ENCODE measurements at places on chromosomes 13 and 19.

GRCh38 chr13:114032126-114032799 lies 58.4 kb upstream of the C13orf46 start:
- no peak for DNase-seq

GRCh38 chr13:60655256-60655655 lies 258.2 kb downstream of the TDRD3 start:
- DNase-seq: no peak

DNA sequence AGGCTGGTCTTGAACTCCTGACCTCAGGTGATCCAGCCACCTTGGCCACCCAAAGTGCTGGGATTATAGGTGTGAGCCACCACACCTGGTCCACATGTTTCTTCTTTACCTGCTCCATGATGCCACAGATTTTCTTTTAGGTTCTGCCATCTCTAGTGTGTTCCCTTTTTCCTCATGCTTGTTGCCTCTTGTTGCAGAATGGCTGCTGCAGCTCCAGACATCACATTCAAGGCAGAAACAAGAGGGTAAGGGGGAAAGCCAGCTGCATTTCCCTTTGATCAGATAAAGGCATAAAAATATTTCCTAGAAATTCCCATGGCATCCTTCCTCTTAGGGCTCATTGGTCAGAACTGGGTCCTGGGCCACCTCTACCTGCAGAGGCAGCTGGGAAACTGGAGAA lies 12.3 kb upstream of the CCDC124 start:
- no peak for DNase-seq

DNA sequence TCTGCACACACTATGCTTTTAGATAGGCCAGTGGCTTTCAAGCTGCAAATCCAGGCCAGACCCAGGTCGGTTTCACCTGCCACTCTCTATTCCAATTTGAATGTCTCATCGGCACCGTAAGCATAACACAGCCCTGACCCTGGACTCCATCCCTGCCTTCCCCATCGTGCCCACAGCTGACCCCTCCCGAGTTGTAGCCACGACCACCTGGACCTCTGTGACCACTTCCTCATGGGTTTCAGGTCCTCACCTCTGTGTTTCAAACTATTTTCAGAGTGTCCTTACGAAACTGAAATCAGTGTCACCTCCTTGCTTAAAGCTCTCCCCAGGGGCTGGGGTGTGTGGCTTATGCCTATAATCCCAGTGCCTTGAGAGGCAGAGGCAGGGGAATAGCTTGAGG lies 9.0 kb upstream of the HSH2D start:
- DNase-seq: no peak

GRCh38 chr19:31436121-31436776 lies 87.0 kb upstream of the TSHZ3 start:
- no peak for DNase-seq

DNA sequence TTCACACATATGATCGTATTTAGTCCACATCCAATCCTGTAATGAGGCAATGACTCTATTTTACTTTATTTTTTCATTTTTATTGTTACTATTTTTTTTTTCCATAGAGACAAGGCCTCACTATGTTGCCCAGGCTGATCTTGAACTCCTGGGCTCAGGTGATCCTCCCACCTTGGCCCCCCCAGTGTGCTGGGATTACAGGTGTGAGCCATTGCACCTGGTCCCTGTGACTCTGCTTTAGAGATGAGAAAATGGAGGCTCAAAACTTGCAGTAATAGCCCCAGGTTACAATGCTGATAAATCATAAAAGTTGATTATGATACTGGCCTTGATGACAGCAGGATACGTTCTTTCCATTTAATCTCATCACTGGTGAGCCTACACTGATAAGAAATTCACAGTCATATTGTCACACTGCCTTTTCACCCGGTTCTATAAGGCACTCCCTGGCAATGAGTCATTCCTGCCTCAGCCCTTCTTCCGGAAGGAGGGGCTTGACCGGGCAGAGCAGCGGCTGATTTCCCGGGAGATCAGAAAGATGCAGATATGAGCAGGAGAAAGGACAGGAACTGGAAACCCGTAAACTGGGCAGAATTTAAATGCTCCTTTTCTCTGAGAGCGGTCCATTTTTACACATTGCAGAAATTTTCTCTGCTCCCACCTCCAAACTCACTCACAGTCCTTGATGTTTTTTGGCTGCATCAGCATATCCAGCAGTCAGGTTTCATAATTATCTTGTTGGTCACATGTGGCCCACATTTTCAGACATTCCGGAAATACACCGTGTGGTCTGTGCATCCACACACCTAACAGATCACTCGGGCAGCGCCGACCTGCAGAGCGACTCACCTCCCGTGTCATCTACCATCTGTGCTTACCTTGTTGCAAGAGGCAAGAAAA lies 616.4 kb downstream of the EFNB2 start:
- DNase-seq: no peak

- no peak for DNase-seq
These were observed 27.9 kb upstream of the EDNRB start for GRCh38 chr13:77946522-77946921.

DNA sequence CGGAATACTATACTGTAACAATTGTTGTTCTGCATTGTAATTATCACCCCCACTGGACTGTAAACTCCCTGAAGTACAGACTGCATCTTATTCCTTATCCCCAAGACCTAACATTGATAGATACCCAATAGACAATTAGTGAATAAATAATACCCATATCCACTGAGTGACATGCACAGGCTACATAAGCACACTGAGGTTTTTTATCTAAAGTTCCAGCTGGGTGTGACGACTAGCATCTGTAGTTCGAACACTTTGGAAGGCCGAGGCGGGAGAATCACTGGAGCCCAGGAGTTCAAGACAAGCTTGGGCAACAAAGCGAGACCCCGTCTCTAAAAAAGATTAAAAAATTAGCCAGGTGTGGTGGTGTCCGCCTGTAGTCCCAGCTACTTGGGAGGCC lies 2.5 kb downstream of the KPNA3 start:
- no peak for DNase-seq

- DNase-seq: no peak
These were observed 197.1 kb downstream of the VWA8 start for GRCh38 chr13:41763782-41764181.

DNA sequence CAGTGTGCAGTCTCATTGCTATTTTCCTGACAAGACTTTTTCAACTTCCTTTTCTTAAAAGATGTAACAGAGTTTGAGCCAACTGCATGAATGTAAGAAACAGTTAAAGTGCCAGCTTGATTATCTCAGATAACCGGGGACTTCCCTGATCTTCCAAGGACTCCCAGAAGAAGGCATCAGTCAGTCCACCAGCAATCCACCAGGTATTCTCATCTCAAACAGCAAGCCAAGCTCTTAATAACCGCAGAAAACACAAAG lies 350.1 kb downstream of the LIG4 start:
- no peak for DNase-seq

DNA sequence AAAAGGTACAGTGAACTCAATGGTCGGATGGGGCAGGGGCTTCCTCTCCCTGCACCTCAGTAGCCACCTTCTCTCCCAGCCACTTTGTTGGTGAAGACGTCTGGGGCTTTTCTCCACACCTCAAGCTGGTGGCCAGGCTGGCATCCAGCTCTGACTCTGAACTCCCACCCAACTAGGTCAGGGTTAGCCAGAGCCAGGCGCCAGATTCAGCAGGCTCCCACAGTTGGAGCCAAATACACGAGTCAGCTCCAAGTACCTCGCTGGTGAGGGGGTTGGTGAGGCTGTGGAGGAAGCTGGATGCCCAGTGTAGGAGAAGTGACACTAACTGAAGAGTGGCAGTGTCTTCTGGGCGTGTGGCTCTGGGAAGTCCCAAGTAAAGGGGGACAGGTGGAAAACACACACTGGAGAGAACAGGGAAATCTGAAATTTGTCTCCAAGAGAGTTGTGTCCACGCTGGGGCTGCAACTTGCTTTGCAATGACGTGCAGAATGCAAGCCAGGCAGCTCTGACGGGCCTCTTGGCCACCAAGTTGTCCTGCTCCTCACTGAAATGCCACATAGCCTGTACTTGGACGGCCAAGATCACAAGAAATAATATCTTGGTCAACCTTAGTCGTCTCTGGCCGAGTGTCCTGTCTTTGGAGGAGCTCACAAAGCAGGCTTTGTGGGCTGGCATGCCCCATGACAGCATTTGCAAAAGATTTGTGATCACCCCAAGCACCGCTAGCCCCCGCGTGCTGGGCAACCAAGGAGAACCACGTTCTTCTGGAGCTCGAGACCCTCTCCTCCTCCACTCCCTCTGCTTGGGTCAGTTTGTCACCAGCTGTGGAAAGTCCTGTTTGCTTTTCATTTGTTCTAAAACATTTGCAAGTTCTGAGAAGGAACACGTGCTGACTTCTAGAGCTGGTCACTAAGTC lies 18.1 kb downstream of the SLC7A1 start:
- peak; percentile 53 for DNase-seq

GRCh38 chr19:40337594-40337993 lies 10.6 kb downstream of the C19orf47 start:
- no peak for DNase-seq

GRCh38 chr13:110568612-110569011 lies 7.1 kb upstream of the RAB20 start:
- no peak for DNase-seq

GRCh38 chr13:44045180-44045562 lies 165.5 kb downstream of the LACC1 start:
- DNase-seq: no peak

DNA sequence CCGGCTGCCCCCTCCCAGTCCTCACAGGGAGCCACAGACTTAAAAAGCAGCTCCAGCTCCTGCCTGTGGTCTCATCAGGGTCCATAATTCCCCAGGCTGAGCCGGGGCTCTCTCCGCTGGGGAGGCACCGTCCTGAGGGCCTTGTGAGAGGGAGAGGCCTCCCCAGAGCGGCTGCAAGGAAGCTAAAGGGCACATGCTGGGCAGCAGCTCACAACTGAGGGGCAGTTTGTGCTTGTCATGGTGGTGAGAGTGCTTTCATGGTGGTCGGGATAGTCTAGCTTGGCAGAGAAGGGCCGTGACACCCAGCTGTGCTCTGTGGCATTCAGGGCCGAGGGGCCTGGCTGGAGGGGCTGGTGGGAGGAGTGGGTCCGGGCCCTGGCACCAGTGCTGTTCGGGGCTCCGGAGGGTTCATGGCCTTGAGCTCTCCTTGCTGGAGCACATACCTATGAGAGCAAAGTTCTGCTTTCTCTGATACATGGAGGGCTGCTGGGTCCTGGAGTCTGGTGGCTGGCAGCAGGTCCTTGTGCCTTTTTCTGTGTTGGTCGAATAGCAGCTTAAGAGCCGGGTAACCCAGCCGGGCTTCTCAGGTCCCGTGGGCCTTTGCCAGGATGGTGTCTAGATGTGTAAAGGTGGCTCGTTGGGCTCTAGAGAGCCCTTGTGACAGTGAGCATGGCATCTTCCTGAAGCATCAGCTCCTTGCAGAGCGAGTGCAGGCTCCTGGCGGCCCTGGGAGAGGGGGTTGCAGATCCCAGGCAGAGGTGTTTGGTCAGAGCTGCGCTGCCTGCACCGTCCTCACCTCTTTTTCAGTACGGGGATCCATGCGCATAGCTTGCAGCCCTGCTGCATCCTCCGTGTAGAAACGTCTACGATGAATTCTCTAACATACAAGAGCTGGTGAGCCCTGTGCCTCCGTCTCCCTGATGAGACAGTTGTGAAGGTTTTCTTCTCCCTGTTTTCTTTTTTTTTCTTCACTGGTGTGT lies 8.8 kb downstream of the UPF1 start:
- DNase-seq: no peak

DNA sequence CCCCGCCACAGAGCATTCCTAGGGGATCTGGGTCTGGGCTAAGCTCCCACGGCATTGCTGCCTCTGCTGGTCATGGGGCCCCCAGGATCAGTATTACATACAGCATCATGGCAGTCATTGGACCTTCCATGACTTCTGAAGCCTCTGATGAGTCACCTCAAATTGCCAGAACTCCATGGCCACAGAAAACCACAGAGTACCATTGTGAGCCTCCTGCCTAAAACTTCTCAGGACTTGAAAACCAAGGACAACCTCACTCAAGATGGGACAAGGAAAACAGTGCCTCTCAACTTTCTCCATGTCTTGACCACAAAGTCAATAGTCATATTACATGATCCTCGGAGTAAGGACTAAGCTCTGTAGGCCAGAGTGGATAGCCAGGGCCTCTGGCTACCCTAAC lies 306.0 kb downstream of the GPC5 start:
- no peak for DNase-seq

GRCh38 chr19:27741236-27741635 lies 1471.7 kb downstream of the UQCRFS1 start:
- DNase-seq: no peak

- peak; percentile 25 for DNase-seq
These were observed 118.1 kb upstream of the FRY start for GRCh38 chr13:31913459-31913858.

DNA sequence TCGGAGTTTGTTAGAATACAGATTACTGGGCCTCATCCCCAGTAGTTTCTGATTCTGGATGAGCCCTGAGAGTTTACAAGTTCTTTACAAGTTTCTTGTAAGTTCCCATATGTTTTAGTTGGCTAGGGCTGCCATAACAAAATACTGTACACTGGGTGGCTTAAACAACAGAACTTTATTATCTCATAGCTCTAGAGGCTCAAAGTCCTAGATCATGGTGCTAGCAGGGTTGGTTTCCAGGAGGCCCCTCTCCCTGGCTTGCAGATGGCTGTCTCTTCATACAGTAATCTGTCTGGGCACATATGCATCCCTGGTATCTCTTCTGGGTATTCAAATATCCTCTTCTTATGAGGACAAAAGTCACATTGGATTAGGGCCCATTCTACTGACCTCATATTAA lies 167.2 kb downstream of the KLF5 start:
- DNase-seq: no peak

Measured in suppressor macrophage (primary cell).